ENCODE measurements at places on chromosomes 13 and 19. TPM values are rescaled to one million over a fixed set of nuclear protein-coding genes. Genes with fewer than 3 reads are reported as not detected.

The ZNF350 gene
- total RNA-seq, result 34.6 TPM

The NKPD1 gene
- total RNA-seq, result 4.1 TPM

The MRPS31 gene
- 19.9 TPM for total RNA-seq

The S1PR4 gene
- total RNA-seq, result 0.14 TPM

The ARHGAP45 gene
- total RNA-seq, result 8.9 TPM

Data from prostate gland (tissue), 2 donors.